NCI-H226 (cell line): ENCODE measurements at places on chromosomes 16 and 17.

- no peak for DNase-seq
Measured at GRCh38 chr17:77959926-77960521, 1.5 kb downstream of the TNRC6C start.

DNA sequence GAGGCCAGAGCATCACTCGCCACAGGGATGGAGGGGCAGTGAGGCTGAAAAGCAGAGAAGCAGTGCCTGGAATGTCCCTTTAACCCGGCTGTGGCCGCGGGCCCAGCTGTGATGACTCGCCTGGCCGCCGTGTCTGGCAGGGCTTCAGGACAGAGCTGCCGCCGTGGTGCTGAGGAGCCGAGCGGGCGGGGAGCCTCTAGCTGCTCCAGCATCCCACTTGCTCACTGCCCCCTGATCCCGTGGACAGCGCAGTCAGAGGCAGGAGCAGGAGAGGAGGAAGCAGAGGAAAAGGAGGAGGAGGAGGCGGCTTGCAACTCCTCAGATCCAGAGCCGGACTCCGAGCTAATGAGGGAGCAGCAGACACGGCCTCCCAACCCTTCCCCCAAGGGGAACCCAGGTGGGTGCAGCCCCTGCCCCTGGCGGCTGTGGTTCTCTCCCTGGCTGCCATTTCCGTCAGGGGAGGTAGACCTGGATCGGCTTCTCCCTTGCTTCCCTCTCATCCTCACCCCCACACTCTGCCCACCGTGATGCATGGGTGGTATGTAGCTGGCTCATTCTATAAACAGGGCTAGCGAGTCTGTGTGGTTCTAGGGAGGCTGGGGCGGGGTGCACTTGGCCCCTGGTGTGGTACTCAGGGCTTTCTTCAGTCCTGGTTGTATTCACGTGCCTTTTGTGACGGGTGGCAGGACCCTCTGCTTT is 165.7 kb downstream of the CMIP start:
- no peak for DNase-seq

DNA sequence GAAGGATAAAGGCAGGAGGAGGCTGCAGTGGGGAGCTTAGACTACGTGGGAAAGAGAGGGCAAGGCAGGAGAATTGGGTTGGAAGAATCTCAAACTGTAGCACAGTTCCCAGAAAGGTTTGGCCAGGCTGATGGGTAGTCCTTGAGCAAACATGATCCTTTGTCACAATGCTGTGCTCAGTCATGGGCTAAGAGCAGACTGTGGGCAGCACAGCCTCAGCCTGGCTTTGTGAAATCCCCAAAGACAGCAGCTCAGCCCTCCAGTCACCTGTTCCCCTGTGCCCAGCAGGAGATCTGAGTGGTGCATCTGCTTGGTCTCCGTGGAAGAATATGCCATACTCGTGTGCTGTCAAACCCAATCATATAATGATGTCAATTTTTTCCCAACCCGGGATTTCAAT is 10.6 kb upstream of the ENGASE start:
- no peak for DNase-seq

DNA sequence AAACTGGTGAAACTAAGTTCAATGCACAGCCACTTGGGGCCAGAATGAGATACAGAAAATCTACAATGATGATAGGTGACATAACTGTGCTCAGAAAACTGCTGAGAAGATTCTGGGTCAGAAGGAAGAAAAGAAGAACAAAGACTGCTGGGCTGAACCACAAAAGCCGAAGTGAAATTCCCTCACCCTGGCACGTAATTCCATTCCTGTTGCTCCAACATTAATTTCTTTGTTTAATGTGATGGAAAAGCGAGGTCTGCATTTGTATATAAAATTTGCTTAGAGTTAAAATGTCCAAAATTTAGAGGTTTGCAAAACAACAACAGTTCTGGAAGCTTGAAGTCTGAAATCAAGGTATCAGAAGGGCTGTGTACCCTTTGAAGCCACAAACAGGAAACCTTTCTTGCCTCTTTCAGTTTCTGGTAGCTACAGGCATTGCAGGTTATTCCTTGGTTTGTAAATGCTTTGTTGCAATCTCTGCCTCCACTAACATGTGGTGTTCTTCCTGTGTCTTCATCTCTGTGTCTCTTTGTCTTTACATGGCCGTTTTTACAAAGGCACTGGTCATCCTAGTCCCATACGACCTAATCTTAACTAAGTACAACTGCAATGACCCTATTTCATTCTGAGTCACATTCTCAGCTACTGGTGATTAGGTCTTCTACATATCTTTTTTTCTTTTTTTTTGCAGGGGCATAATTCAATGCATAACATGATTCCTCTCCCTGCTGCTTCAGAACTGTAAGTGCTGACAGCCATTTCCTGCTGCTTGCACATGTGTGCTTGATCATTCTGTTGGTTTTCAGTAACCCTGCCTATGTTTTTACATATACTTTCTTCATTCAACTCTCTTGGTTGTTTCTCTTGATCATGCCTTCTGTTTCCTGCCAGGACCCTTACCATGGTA is 603.0 kb upstream of the CDH8 start:
- no peak for DNase-seq

GRCh38 chr17:40024901-40025300 is 9.7 kb downstream of the CSF3 start:
- peak; percentile 1 for DNase-seq

- no peak for DNase-seq
Measured at GRCh38 chr16:48445782-48446533, 60.7 kb upstream of the SIAH1 start.

GRCh38 chr17:1203111-1203966 is 23.6 kb upstream of the ABR start:
- DNase-seq, result no peak

GRCh38 chr17:16988749-16989229 is 16.9 kb upstream of the TNFRSF13B start:
- peak; percentile 22 for DNase-seq

- DNase-seq, result peak; percentile 3
Measured at GRCh38 chr17:39872751-39873150, 4.7 kb downstream of the ZPBP2 start.

- DNase-seq, result no peak
Measured at GRCh38 chr16:88366704-88367047, 16.1 kb upstream of the ZNF469 start.

DNA sequence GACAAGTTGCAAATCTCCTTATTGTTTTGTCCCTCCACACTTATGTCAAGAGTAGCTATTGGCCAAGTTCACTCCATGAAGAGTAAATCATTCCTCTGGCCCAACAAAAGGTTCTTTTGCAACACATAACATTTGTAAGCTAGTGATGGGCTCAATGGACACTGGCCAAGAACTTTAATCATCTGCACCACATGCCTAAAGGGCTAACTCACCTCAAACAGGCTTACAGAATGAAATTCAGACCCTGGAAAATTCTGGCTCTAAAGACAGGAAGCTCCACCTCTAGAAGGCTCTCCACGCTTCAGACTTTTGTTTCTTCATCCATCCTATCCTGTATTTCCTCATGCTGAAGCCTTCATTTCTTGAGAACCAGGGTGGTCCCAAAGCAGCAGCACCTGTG is 10.9 kb upstream of the ANKFN1 start:
- peak; percentile 52 for DNase-seq

DNA sequence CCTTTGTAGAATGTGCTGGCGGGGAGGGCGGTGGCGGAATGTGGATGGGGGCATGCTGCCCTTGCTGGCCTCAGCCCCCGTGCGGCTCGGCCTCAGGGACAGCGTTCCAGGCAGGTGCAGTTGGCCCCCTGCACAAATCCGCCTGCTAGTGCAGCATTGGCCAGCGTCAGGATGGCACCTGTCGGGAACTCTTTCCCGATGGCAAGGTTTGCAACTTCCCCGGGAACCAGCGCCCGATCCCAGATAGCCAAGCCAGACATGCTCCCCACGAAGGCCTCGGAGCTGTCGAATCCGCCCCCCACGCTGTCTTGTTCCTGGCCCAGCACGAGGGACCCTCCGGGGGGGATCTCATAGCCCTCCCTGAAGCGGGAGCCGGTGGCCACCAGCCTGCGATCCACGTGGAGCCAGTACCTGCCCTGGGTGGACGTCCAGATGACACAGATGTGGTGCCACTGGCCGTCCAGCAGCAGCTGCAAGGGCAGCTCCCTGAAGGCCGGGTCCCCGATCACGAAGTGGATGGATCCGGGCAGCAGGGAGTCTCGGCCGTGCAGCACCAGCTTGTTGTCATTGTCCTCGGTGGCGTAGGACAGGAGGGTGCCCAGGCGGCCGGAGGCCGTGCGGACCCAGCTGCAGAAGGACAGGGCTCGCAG is 2.8 kb downstream of the PTX4 start:
- no peak for DNase-seq

DNA sequence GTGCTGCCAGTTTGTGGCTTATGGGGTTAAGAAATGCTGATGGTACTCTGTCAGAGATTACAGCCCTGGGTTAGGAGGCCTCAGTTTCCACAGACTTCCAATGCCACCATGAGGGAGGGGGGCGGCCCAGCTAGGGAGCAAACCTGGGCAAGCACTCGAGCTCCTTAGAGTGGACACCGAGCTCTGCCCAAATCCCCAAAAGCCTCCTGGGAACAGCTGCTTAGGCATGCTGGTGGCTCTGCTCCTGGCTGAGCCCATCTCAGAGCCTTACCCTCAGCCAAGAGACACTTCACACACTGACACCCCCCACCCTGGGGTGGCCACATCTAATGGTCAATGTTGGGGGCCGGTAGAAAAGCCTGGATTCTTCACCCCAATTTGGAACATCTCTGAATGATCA is 66.1 kb downstream of the C16orf78 start:
- no peak for DNase-seq
